Stimulated activated CD8-positive, alpha-beta memory T cell treated with anti-CD3 and anti-CD28 coated beads, Interleukin-4, amount 100 ng/mL, for 1 hour (primary cell): ENCODE measurements at places on chromosomes 13 and 19.

- no peak for DNase-seq
These were observed 8.1 kb downstream of the SULT2B1 start for GRCh38 chr19:48560095-48560530.

DNA sequence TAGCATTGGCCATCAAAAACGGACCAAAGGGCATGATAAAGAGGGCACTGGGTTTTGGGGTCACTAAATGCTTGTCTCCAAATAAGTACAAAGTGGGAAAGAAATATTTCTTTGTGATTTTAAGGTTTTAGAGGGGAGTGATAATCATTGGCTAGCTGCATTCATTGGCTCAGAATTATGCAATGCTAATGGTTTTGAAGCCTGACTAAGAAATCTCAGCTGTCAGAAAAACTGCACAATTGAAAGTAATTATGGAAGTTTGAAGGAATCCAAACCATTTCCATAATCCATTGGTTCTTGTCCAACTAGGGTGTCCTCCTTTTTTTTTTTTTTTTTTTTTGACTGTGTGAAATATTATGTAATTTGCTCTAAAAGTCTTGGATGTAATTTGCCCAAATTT lies 88.2 kb upstream of the ARGLU1 start:
- DNase-seq = no peak

- DNase-seq = no peak
These were observed 12.2 kb upstream of the KLK12 start for GRCh38 chr19:51047031-51047335.

- no peak for DNase-seq
These were observed 1.5 kb upstream of the SOX1 start for GRCh38 chr13:112065521-112065866.

DNA sequence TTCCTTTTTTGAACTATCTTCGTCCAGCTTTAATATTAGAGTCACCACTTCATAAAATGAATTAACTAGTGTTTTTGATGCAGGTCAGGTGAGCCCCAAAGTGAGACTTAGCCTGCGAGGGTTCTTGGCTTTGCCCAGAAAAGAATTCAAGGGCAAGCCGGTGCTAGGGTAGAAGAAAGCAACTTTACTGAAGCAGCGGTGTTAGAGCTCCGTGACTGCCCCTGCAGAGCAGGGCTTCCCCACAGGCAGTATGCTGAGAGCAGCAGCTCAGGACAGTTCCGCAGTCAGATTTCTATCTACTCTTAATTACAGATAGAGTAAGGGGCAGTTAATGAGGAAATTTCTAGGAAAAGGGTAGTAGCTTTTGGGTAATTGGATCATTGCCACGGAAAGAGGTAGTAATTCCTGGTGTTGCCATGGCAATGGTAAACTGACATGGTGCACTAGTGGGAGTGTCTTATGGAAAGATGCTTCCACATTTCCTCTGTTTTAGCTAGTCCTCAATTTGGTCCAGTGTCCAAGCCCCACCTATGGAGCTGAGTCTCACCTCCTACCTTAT lies 432.2 kb upstream of the ZNF507 start:
- no peak for DNase-seq

GRCh38 chr13:31867709-31868108 lies 128.4 kb downstream of the RXFP2 start:
- DNase-seq = no peak

DNA sequence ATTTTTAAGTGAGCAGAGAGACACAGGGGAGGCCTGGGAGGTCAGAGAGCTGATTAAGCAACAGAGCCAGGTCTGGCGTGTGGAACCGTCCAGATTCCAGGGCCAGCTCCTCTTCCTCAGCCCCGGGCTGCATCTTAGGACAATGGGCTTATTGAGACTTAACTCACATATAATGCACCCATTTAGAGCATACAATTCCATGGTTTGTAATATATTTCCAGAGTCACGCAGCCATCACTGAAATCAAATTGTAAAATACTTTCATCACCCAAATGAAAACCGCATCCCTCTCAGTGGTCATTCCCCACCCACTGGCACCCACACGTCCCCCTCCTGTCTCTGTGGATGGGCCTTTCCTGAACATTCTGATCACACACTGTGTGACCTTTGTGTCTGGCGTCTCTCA lies 2.1 kb upstream of the HMG20B start:
- DNase-seq = no peak

DNA sequence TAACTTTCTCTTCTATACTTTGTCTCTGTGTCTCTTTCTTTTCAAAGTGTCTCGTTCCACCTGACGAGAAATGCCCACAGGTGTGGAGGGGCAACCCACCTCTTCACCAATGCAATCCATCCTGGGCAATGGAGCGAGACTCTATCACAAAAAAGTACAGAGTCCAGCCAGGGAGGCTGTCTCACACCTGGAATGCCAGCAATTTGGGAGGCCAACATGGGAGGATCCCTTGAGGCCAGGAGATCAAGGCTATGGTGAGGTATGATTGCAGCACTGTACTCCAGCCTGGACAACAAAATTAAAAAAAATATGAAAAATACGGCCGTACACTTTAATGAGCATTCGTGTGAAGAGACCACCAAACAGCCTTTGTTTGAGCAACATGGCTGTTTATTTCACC lies 2.8 kb upstream of the ZNF600 start:
- DNase-seq = no peak

GRCh38 chr19:54196536-54196935 lies 4.1 kb upstream of the RPS9 start:
- DNase-seq = no peak

DNA sequence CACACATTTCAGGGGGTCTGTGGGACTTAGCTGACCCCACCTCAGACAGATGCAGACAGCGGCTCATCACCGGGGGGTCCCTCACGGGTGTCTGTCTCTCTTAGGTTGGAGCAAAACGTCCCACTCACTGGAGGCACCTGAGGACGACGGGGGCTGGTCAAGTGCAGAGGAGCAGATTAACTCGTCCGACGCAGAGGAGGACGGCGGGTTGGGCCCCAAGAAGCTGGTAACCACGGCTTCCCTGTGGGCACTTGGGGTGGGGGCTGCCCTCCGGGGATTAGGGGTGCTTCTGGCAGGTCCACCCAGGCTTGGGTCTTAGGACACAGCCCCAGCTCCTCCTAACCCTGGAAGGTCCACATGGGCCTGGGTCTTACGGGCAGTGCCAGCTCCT lies 11.2 kb upstream of the F7 start:
- DNase-seq = no peak

DNA sequence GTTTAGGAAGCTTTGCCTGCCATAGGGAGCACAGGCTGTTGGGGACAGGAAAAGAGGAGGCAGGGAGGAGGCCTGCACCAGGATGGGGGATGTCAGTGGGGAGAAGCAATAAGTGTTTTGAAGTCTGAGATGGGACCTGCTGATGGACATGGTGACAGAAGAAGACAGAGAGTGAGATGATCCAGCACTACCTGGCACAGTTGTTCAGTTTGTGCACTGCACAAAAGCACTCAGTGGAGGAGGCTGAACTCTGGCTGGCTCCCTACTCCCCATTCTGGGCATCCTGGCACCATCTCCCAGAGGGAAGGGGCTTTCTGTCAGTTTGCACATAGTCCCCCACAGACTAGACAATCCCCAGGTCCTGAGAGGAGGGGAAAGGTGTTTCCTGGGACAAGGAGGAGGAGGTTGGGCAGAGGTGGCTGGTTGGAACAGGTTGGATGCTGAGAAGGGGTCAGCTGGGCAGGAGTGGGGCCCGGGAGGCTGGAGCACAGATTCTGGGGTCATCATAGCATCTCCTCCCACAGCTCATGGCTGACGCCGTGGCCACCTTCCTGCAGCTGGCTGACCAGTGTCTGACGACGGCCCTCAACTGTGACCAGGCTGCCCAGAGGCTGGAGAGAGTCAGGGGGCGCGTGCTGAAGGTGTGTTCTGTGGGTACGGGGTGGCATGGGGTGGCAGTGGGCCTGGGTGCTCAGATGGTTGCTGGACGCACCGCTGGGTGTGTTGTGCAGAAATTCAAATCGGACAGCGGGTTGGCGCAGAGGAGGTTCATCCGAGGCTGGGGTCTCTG lies 12.5 kb upstream of the COLGALT1 start:
- DNase-seq = no peak

GRCh38 chr13:23984546-23984945 lies 87.2 kb upstream of the C1QTNF9B start:
- DNase-seq = no peak
